RKO (cell line): ENCODE measurements at places on chromosomes 3 and 15.
A peak's percentile ranks its signal among the peaks of the same experiment; 100 is the strongest.

GRCh38 chr3:71064956-71065763 lies 518.4 kb downstream of the FOXP1 start:
- peak; percentile 61 for DNase-seq

DNA sequence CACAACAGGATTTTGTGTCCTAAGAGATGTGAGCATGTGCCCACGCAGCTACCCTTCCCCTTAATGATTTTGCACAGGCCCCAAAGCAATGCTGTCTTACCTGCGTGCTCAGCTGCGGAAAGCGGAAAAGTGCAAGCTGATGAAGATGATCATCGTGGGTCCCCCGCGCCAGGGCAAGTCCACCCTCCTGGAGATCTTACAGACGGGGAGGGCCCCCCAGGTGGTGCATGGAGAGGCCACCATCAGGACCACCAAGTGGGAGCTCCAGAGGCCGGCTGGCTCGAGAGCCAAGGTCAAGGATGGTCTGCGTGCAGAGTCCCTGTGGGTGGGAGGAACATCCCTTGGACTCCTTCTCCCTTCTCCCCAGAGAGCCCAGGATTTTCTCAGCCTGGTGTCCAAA lies 103.1 kb downstream of the LRRK1 start:
- DNase-seq = no peak

GRCh38 chr3:141876891-141877621 lies 613 bp downstream of the ATP1B3 start:
- DNase-seq = peak; percentile 64

GRCh38 chr3:123263941-123264340 lies 62.2 kb downstream of the SEC22A start:
- no peak for DNase-seq

DNA sequence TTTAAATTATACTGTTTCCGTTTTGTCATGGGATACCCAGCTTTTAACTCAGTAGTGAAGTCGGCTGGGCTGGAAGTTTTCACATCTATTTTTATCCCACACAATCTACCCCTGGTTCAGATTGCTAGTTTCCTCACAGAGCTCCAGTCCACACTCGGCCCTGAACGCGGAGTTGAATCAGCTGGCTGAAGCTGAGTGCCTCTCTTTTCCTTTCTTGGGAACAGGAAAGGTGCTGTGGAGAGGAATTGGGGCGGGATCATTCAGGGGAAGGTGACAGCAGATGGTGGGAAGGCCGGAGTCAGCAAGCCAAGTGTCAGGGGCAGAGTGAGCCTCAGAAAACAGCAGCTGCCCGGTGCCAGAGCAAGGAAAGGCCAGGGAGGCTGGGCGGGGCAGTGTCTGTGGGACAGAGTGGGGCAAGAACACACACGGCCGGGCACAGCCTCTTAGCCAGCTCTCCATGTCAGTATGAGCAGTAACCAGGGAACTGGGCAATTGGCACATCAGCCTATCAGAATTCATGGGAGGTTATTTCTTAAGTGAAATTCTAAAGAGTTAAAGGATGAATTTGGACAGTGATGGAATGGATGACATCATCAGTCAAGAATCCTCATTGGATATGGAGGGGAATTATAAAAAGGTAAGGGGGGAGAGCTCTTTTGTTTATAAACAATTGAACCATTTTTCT lies 135.7 kb upstream of the IL12A start:
- no peak for DNase-seq

- no peak for DNase-seq
These were observed 9.7 kb downstream of the COL7A1 start for GRCh38 chr3:48585411-48585810.

GRCh38 chr15:71202712-71203111 lies 87.4 kb downstream of the THSD4 start:
- no peak for DNase-seq

GRCh38 chr3:186953011-186953487 lies 22.7 kb downstream of the ST6GAL1 start:
- DNase-seq = no peak
